ENCODE measurements at places on chromosomes 12 and 14. TPM values are rescaled to one million over a fixed set of nuclear protein-coding genes. Genes with fewer than 3 reads are reported as not detected.

GRCh38 chr12:4736091-4736490 lies 15.9 kb downstream of the GALNT8 start:
- DNase-seq = no peak

DNA sequence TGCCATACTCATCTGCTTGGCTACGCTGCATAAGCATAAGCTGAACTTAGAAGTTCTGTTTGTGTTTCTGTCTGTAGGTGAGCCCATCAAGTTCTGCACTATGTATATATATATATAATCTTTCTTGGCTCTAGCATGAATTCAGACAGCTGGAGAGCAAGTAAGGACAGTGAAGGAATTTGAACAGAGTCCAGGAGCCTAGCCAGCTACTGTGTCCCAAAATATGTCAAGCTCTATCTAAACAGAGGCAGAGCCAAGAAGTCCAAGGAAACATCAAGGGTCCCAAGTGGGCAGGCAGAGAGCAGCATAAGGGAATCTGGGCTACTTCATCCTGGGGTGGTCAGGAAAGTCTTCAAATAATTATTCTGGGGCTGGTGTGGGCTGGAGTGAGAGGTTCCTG lies 118.5 kb upstream of the NPAS3 start:
- DNase-seq = no peak

- no peak for DNase-seq
Measured at GRCh38 chr12:50315803-50316202, 32.5 kb upstream of the LIMA1 start.

DNA sequence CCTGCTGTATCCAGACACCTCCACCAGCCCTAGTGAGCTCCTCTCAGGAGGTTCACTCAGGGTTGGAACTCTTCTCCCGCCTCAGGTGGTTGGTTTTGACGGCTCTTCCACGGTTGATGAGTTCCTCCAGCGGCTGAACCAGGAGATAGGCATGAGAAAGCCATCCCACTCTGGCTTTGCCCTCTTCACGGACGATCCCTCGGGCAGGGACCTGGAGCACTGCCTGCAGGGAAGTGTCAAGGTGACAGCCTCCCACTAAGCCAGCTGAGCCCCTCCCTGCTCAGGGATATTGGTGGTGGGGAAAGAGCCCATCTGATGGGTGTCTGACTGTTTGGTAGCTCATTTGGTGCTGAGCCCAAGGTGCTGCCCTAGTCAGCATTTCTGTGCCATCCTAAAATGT lies 20.4 kb downstream of the PIGH start:
- DNase-seq = no peak

TSFM gene
- total RNA-seq = 80.2 TPM

All from SK-MEL-5 (cell line).